Right renal pelvis (tissue), 4 donors: ENCODE measurements at places on chromosomes 4 and X.

- no peak for DNase-seq
Observed at GRCh38 chr4:85557016-85557901, 82.3 kb downstream of the ARHGAP24 start.

GRCh38 chr4:147118528-147118927, 172.9 kb upstream of the TTC29 start:
- DNase-seq: no peak

GRCh38 chr4:10022346-10023049, 1.2 kb upstream of the SLC2A9 start:
- no peak for DNase-seq

- no peak for DNase-seq
Observed at GRCh38 chrX:134908356-134908755, 82.4 kb upstream of the SMIM10 start.

DNA sequence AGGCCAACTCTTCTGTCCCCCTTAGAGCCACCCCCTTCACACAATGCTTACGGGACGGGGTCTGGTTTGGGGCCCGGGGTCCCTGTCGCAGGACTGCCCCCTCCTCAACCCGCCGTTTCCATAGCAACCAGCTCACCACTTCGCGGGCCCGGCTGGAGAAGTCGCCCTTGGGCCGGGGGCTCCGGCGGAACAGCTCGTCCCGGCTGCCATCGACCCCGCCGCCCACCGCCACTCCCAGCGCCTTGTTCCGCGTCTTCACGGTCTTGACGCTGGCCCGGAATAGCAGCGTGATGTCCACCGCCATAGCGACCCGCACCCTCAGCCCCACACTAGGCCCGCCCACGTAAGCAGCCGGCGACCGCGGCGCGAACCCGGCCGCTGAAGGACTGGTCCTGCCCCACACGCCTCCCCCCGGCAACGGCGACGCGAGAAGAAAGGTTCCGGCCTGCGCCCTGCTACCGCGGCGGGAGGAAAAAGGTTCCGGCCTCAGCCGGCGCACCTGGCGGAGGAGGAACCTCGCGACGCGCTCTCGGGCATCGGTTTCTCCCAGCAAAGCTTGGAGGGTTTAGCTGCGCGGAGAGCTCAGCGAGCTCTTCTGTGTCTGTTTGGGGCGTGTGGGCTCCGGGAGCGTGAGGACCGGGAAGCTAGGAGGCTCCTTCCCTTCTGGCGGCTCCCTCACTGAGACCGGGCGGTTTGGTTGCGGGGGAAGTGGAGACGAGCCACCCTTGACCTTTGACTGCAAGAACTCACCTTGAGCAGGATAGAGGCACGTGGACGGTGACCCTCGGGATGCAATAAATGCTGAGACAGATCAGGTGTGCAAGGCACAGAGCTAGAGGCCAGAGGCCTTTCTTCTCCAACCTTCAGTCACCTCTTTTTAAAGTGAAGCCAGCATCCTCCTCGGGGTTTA, at the start of gene STX18:
Gene STX18, minus strand, starts transcription at position 388 of the 910 bp plus-strand sequence. Its CDS starts 84 bp downstream, at position 304.
- peak; percentile 80 for DNase-seq

DNA sequence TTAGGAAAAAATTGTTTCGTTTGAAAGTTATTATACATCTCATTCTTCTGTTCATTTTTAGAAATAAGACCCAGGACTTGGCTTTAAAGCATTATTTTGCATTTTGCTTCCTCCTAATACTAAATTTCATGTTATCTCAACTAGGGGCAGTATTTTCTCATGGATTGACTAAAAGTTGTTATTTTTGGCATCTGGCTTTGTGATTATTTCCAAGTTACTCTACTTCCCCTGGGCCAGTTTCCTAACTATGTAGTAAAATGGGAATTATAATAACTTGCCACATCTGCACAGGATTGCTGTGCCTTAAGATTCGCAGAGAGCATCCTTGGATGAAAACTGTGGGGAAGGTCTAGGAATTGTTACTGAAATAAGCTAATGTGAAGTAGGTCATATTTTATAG, 3.0 kb downstream of the RBPJ start:
- DNase-seq: no peak

- no peak for DNase-seq
Observed at GRCh38 chr4:74751247-74751646, 43.1 kb downstream of the BTC start.

DNA sequence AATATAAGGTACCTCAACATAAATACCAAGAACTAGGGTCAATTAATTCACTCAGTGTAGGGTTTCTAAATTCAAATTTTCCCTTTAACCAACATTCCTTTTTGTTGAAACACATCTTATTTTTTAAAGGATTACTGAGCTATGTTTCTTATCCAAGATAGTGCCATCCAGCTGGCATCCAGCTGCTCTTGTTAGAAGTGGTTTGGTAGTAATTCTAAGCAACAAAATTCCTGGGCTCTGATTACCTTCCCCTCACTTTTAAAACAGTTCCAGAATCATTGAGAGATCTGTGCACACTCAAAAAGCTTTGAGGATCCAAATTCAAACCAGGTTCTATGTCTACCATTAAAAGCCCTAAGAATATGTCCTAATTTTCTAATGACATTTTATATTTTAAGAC, 583.7 kb downstream of the TRIML1 start:
- no peak for DNase-seq

- DNase-seq: no peak
Observed at GRCh38 chr4:133802359-133803140, 399.0 kb downstream of the PABPC4L start.
